ENCODE measurements at places on chromosomes 1 and 21.

- DNase-seq = no peak
These were observed 54.4 kb downstream of the NTMT2 start for GRCh38 chr1:170200161-170200560.

DNA sequence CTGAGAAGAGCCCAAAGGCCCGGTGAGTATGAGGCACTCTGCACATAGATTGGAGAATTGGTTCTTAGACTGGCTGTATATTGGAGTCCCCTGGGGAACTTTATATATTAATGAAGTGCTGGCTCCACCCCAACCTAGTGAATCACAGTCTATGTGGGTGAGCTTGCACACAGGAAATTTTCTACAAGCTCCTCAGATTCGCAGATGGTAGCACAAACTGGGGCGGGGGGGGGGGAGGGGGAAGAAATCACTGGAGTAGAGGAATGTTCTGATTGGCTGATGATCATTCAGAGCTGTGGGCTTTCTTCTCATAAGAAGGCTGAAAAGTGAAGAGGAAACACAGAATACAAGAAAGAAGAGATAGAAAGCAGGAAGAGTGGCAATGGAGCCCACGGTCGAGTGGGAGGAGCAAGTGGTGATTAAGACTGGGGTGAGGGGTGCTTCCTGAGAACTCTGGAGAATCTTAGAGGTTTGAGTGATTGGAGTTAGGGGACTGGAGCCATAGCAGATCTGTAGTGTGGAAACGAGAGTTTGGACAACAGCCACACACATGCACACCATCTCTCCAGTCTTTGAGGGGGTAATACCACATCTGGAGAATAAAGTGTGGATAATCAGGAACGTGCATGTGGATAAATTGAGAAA lies 465.9 kb upstream of the DAB1 start:
- no peak for DNase-seq

DNA sequence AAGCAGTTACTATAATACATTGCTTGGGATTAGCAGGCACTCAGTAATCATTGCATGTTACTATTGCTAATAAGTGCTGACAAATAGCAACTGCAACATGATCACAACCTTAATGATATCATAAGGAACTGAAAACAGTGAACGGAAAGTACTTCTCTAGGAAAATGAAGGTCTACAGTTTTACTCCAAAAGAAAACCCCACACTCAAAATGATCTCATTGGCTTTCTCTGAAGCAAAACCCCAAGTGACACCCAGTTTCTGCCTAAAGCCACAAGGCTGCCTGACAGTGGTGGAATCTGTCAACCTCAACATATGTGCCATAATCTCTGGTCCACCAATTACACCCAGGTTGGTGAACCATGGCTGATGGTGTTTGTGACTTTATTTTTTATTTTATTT lies 137.6 kb downstream of the PTGER3 start:
- DNase-seq = no peak

- DNase-seq = no peak
These were observed 19.1 kb upstream of the ZNF697 start for GRCh38 chr1:119667173-119667572.

GRCh38 chr1:33321178-33321577 lies 280 bp upstream of the A3GALT2 start:
- no peak for DNase-seq

GRCh38 chr1:55912438-55912837 lies 666.9 kb downstream of the PLPP3 start:
- DNase-seq = no peak

- no peak for DNase-seq
These were observed 1529.3 kb upstream of the TPTE start for GRCh38 chr21:8991968-8992621.

DNA sequence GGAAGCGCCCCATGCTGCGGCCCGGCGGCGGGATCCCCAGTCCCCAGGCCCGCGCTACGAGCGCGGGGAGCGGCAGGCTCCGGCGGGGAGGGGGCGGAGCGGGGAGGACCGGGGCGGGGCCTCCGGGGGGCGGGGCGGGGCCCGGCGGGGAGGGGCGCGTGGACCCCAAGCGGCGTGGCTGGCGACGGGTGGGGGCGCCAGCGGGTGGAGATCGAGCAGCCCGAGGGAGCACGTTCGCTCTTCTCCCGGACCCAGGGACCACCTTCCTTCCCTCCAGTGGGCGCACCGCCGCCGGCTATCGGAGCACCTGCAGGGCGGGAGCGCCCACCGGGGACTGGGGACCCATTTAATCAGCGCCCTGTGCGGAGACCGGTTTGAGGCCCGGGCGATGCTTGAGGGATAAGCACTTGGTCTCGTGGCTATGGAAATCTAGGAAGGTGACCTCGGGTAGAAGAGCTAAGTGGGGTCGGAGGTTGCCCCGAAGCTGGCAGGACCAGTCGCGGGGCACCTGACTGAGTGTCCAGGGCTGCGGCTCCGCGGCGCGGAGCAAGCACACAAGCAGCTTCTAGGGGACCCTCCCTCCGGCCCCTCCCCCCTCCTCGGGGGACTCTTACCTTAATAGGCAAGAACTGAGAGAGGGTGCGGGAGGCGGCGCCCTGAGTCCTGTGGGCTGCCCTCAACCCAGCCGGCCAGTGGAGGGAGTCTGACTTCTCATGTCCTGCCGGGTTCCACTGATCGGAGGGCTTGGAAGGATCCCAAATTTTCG lies at the start of gene TSPAN2:
Gene TSPAN2 (minus strand): TSS at position 84 of the 766 bp plus-strand sequence. CDS start 71 bp downstream, at position 13.
- DNase-seq = peak; percentile 42

DNA sequence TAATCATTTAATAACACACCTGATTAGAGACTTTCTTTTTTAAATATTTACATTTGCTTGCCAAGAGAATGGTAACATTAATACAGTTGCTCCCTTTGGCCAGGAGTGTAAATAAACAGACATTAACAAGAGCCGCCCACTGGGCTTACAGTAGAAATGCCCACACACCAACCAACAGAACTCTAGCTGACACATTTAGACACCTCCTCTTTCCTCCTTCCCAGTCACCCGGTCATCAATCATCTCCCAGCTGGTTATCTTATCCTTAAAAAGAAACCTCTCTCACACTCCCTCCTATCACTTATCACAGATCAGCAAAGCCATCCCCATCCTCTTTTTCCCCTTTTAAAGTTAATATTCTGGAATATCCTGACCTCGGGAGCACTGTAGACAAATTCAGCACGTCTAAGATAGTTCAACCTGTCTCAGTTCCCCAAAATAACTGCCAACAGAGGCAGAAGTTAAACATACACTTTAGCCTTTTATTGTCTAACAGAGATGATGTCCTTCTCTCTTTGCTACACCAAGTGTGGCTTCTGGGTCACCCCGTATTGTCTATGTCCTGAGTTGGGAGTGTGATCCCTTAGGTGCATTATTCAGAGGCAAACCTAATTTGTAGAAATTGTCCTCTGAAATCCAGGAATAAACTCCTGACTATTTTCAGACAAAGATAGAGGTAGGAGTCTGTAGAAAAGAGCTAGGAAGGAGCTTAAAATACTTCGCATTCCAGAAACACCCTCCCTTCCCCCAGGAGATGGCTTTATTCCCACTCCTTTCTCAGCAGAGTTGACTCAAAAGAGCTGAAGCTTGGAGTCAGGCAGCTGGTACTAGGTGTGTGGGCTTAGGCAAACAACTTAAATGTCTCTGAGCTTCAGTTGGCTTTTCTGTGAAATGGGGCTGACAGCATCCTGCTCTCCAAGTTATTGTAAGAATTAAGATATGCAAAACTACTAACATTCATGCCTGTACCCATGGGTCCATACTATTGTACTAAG lies 8.8 kb downstream of the MYCL start:
- no peak for DNase-seq

GRCh38 chr1:119055568-119055967 lies 67.4 kb upstream of the TBX15 start:
- no peak for DNase-seq

DNA sequence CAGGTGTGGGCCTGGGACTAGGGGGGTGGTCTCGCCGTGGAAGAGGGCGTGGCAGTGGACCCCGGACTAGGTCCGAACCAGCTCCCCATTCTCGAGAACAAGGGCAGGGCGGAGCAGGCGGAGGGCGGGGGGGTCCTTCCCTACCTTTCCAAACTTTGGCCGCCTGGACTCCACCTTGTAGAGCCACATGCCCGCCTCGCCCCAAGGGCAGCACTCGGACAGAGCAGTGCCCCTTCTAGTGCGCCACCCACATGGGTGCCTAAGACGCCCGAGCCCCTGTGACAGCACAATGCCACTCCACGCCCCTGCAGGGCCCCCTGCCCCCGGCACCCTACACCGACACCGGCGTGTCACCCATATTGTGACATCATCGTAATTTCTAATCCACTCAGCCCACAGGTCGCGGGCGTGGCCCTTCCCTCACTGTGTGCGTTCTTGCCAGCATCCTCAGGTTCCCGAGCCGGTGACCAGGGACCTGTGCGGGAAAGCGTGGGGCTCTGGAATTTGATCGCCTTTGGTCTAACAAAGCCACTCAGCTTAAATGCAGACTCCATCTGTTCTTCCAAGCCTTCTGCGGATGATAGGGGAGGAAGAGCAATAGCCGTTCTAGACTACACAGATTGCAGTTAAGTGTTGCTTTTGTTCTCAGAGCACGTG lies 553 bp upstream of the STMN1 start:
- no peak for DNase-seq

DNA sequence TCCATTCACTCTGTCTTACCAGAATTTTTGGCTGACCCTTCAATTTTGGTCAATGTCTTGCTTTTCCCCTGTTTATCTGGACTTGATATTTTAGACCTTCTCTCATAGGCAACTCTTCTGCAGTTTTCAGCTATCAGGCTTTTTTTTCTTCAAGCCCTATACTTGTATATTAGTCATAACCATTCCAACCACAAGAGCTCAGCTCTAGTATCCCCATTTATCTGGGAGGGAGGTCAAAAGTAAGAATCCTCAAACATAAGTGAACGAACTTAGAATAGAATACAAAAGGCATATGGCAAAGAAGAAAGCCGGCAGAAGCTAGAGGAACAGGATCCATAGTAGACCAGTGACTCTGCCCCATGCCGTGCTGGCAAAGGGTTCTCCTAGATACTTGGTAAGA lies 45.9 kb upstream of the TNFSF4 start:
- DNase-seq = no peak

GRCh38 chr1:56939209-56939608 lies 26.6 kb downstream of the C8B start:
- DNase-seq = no peak

GRCh38 chr1:41823471-41823870 lies 95.3 kb downstream of the HIVEP3 start:
- DNase-seq = no peak

- no peak for DNase-seq
These were observed 27.1 kb downstream of the ACOT11 start for GRCh38 chr1:54575161-54575560.

GRCh38 chr1:160451859-160452232 lies 51.5 kb downstream of the VANGL2 start:
- DNase-seq = no peak

DNA sequence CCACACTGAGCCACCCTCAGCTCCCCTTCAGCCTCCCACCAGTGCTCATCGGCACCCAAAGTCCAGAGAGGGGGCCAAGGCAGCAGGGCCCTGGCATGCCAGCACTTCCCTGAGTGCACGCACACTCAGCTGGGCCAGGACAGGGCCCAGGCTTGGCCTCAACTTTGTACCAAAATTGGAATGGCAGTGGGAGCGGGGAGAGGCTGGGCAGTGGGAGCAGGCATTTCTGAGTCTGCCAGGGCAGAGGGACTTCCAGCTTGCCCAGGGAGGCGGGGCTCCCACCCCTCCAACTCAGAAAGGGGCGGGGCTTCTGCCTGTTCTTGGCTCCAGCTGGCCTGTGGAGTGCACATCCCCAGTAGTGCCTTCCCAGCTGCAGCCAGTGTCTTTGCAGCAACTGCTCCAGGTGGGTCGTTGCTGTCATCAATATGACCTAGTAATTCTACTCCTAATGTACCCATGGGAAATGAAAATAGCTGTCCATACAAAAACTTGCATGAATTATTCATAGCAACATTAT lies 10.3 kb upstream of the SNX7 start:
- DNase-seq = no peak

GRCh38 chr21:36507397-36508018 lies 27.6 kb upstream of the CLDN14 start:
- no peak for DNase-seq

DNA sequence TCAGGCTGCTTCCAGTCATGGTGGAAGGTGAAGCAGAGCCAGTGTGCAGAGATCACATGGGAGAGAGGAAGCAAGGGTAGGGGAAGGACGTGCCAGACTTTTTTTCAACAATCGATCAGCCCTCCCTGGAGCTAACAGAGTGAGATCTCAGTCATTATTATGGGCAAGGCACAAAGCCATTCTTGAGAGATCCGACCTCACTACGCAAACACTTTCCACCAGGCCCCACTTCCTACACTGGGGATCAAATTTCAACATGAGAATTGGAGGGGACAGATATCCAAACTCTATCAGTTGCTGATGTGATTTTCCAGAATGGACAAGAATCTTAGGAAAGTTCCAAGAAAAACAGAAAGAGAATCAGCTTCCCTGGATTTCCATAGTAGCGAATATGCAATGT lies 60.5 kb downstream of the BACE2 start:
- no peak for DNase-seq

GRCh38 chr1:85343213-85343611 lies 66.8 kb upstream of the BCL10 start:
- DNase-seq = no peak

DNA sequence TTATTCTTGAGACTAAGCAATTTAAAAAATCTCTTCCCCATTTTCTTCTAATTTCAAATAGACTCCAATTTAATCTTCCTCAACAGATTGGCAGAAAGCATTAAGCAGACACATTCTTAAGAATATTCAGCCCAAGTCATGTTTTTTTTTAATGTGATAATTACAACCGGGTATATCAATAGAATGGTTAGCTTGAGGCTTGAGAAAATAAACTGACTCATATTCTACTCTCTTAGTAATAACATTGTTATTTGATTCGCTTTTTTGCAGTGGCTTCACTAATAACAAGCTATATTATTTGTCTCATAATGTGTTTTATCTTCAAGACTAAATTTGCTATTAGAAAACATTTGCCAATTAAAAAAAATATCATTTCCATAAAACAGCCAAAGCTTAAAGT lies 488.6 kb upstream of the RGS18 start:
- no peak for DNase-seq

DNA sequence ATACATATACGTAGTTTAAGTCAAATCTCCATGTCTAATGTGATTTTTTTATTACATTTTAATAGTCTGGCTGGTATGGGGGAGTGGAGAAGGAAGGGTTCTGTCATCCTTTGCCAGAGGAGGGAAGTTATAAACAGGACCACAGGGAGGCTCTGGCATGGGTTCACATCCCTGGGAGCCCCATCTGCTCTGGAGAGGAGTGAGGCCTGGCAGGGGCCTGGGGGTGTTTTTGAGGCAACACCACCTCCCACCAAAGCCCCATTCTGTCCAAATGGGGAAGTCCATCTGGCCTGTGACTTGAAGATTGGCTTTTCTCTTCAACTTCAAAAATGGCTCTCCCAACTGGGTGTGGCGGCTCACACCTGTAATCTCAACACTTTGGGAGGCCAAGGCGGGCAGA lies 15.8 kb downstream of the DISP3 start:
- no peak for DNase-seq

GRCh38 chr1:82018319-82018718 lies 217.6 kb downstream of the ADGRL2 start:
- DNase-seq = no peak

DNA sequence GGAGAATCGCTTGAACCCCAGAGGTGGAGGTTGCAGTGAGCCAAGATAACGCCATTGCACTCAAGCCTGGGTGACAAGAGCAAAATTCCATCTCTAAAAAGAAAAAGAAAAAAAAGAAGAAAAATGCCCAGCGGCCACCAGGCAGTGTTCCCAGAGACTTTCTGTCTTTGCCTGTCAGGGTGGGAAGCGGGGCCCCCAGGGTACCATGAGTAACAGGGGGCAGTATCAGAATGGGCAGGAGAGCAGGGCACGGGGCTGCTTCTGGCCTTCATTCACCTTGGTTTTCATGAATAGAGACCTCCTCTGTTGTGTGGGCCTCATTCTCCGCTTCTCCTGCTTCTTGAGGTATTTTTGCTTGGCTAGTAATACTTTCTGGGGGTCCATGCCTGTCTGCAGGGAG lies 20.4 kb downstream of the SLC26A9 start:
- no peak for DNase-seq
